Tibial nerve (tissue), 4 donors: ENCODE measurements at places on chromosomes 16 and 17. TPM values are rescaled to one million over a fixed set of nuclear protein-coding genes. Genes with fewer than 3 reads are reported as not detected.
A peak's percentile ranks its signal among the peaks of the same experiment; 100 is the strongest.

- no peak for DNase-seq
These were observed 9.6 kb downstream of the LLGL2 start for GRCh38 chr17:75535119-75535537.

Gene CTF1
- total RNA-seq: 2.2 TPM

DNA sequence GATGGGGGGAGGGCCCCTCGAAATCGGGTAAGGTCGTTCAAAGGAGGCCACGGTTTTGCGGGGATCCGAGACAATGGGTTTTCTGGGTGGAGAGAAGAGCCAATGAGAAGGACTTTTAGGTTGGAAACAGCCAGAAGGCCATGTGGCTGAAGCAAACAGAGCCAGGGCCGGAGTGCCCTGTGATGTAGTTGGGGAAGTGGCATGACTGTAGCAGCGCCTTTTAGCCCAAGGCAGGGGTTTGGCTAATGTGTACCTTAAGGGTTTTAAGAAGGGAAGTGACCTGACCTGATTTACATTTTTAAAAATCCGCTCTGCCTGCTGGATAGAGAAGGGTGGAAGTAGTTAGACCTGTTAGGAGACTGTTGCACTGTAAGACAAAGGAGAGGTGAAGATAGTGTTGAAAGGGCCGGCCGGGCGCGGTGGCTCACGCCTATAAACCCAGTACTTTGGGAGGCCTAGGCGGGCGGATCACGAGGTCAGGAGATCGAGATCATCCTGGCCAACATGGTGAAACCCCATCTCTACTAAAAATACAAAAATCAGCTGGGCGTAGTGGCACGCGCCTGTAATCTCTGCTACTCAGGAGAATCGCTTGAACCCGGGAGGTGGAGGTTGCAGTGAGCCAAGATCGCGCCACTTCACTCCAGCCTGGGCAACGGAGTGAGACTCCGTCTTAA is 1.0 kb downstream of the LYRM1 start:
- DNase-seq: peak; percentile 44

Gene P3H4
- total RNA-seq: 20.3 TPM

Gene METRN
- 106 TPM for total RNA-seq

- peak; percentile 60 for DNase-seq
These were observed 12.3 kb downstream of the CES4A start for GRCh38 chr16:67000384-67001351.

Gene GFAP
- 1.6 TPM for total RNA-seq

Gene NPIPA2
- total RNA-seq: 1.2 TPM

DNA sequence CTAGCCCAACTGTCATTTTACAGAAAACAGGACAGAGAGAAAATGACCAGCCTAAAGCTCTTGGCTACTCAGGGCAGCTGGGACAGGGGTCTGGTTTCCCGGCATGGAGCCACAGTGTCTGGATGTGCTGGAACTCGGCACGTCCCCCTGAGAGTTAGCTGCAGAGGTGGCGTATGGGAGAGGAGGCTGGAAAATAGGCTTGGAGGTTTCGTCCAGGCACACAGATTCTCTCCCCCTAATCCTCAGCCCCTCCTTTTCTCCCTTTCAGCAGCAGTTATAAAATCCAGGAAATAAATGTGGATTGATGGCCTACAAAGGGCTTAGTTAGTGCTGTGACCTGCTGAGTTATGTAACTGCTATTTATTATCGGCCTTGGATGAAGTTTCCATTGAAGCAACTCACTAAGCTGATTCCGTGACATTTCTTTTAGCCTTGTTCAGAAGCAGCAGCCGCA is 89.5 kb upstream of the TOB1 start:
- no peak for DNase-seq

DNA sequence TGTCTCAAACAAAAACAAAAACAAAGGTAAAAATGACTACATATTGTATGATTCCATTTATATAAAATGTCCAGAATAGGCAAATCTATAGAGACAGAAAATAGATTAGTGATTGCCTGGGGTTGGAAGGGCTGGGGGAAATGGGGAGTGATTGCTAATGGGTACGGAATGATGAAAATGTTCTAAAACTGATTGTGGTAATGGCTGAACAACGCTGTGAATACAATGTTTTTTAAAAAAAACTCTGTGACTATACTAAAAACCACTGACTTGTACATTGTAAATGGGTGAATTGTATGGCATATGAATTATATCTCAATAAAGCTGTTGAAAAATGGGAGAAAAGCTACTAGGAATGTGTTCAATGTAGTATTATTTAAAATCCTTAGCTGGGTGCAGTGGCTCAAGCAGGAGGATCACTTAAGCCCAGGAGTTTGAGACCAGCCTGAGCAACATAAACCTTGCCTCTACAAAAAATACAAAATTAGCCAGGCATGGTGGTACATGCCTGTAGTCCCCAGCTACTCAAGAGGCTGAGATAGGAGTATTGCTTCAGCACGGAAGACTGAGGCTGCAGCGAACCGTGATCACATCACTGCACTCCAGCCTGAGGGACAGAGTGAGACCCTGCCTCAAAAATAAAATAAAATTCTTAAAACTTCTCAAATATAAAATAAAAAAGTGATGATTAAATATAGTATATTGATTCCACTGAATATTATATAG is 47.9 kb downstream of the TOM1L2 start:
- no peak for DNase-seq

Gene HSPB9
- total RNA-seq: not detected

Gene SGCA
- total RNA-seq: 1.8 TPM

DNA sequence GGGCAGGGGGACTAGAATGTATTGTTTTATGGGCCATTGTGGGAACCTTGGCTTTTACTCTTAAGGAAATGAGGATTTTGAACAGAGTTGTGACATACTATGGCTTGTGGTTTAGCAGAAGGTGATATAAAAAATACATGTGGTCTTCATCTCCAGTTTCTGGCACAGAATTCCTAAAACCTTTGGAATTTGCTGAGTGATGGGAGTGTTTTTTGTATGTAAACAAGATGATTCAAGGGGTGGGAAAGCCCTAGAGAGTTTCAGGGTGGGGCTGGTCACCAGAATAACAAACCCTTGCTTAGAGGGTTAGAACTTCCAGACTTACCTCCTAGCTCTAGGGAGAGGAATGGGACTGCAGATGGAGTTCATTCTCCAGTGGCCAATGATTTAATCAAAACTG is 316.1 kb downstream of the PHKB start:
- no peak for DNase-seq

- DNase-seq: peak; percentile 71
These were observed 11.5 kb downstream of the KCNG4 start for GRCh38 chr16:84228256-84228838.

GRCh38 chr17:45950888-45951287 is 48.2 kb upstream of the STH start:
- no peak for DNase-seq

Gene ASGR2
- total RNA-seq: not detected

DNA sequence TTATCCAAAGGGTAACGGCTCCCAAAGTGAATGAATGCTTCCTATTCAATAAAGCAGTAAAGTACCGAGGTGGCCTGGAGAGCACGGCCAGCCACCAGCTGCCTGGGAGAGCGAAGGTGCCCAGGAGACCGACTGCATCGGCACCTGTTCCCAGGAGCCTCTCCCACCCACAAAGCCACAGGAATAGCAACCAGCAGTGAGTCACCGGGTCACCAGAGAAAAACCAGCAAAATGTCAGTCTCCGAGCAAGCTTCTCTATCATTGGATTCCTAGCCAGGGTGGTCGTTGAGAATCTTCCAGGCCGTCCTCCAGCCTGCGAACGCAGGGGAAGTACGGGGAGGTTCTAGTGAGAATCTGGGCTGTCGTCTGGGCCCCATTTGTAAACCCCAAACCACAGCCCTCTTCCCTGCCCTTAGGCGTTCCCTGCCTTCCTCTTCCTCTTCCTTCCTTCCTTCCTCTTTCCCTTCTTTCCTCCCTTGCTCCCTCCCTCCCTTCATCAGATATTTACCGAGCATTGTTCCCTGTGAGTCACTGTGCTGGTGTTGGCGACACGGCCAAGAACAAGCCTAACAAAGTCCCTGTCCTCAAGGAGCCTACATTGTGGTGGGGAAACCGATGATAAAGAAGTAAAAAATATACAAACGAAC is 114.6 kb downstream of the SLC39A11 start:
- DNase-seq: no peak

DNA sequence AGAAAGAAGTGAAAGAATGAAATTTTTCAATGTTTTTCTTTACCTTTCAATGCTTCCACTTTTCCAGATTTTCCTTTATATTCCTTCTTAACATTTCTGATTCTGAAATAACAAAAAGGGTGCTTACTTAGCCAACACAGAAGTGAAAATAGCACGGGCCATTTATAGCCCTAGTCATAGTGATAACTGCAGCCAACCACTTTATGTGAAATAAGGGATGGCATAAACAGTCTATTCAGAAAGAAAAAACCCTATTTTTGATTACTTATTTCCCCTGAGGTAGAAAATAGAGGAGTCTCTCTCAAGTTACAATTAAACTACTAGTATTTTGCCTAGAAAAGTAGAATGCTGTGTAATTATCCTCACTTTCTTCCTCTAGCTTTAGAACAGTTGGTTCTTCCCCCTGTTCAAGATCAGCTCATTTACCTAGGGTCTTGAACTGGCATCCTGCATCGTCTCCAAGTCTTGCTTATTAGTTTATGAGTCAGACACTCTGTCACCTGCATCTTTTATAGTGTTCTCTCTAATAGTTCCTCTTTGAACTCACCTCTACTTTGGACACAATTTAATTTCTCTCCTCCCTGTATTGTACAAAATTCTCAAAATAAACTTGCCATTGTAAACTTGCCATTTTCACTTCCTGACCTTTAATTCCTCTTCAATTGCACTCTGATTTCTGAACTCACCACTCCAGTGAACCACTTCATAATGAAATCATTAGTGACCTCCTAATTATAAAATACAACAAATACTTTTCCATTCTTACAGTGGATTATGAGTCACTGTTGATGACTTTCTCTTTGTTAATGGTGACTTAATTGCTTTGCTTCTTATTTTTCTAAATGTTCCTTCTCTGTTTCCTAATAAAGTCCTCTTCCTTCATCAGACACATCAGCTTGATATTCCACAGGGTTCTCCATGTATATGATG is 23.6 kb downstream of the ABCA6 start:
- no peak for DNase-seq

Gene CX3CL1
- total RNA-seq: 8.7 TPM

Gene KRT24
- total RNA-seq: not detected

DNA sequence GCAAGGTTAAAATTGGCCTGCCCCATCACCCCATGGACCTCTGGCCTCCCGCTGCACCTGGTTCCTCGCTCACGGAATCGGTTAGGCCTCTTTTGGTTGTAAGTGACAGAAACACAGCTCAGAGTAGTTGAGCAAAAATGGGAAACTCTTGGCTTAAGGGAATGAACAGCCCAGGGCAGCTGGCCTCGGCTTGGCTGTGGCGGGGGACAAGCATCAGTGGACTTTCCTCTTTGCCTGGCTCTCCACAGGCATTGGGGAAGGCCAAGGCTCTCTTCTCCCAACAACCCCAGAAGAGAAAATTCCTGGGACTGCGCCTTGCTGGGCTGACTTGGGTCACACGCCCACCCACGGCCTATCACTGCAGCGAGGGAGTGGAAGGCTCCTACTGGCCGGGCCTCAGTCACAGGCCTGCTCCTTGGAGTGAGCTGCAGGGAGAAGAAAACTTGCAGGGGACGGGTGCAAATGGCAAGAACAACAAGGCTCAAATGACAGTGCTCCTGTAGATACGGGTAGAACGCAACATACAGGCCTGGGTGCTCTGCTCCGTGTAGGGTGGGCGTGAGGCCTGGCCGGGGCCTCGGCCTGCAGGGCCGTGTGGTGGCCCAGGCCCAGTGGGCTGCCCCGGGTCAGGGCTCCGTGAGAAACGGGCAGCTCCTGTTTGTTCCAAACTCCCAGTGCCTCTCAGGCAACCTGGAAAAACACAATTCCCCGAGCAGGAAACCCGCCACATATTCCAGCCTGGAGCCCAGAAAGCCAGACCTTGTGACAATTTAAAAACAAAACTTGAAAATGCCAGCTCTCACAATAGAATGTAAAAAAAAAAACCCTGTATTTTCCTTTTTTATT is 25.0 kb upstream of the ATP2A3 start:
- DNase-seq: no peak

DNA sequence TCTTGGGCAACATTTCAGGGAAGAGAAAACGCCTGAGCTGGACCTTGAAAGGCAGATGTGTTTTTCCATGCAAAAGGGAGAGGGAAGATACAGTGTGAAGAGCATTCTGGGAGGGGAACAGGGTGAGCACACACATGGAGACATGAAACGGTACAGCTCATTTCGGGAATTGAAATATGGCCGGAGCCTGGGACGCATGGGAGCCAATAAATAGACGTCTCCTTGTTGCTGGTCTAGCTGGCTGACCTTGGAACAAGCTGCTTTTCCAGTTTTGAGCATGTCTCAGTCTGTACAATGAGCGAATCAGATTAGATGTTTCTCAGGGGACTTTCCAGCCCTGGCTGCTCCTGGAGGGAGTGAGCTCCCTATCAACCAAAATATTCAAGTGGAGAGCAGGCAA is 63.6 kb downstream of the ASIC2 start:
- DNase-seq: no peak

DNA sequence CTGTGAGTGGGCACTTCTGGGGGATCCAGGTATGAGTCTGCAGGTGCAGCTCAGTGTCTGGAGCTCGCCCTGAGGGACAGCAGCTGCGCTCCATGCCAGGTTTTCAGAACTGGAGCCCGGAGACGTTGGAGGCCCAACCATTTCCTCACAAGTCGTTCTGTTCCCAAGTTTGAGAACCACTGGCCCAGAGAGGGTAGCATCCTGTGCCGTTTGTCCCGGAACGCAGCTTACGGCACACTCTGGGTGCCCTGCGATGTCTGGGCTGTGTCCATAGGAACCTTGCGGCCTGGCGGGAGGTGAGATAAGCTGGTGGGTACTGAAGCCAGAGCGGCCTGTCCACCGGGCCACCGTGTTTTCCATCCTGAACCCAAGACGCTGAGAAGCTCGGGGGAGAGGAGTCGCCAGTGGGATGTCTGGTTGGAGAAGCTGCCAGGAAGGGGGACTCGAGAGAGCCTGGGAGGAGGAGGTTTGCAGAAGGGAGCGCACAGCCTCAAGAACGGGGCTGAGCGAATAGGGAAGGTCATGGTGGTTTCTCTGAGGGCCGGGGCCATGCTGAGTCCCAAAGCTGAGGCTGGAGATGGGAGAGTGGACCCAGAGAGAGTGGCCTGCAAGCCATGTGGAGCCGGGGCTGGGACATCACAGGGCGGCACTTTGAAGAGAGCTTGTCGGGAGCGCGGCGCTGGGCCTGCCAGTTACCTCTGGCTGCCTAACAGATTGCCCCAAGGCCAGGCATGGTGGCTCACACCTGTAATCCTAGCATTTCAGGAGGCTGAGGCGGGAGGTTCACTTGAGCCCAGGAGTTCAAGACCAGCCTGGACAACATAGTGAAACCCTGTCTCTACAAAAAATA is 211.0 kb upstream of the GSE1 start:
- no peak for DNase-seq

- no peak for DNase-seq
These were observed 115.4 kb downstream of the SHISA6 start for GRCh38 chr17:11356371-11356770.

- DNase-seq: no peak
These were observed 1.1 kb upstream of the PHF23 start for GRCh38 chr17:7240375-7240774.

Gene SRCIN1
- total RNA-seq: 2.3 TPM

- DNase-seq: no peak
These were observed 203.3 kb downstream of the CYLD start for GRCh38 chr16:50945171-50945570.

Gene TPPP3
- 12.9 TPM for total RNA-seq

- DNase-seq: no peak
These were observed 114.5 kb downstream of the RMI2 start for GRCh38 chr16:11459722-11460121.

- DNase-seq: no peak
These were observed 39.3 kb downstream of the TNFRSF13B start for GRCh38 chr17:16932611-16933010.
